ENCODE measurements at places on chromosomes 1 and 21. TPM values are rescaled to one million over a fixed set of nuclear protein-coding genes. Genes with fewer than 3 reads are reported as not detected.

CHIA gene
- total RNA-seq, result not detected

RBBP4 gene
- total RNA-seq, result 75.0 TPM

RGS2 gene
- total RNA-seq, result 58.2 TPM

FUBP1 gene
- 104 TPM for total RNA-seq

ERICH3 gene
- total RNA-seq, result not detected

ALPL gene
- total RNA-seq, result 0.14 TPM

LCE2A gene
- not detected for total RNA-seq

TDRD5 gene
- total RNA-seq, result not detected

HMCN1 gene
- 0.42 TPM for total RNA-seq

COL6A2 gene
- 19.8 TPM for total RNA-seq

TXLNA gene
- total RNA-seq, result 30.0 TPM

SLAMF1 gene
- total RNA-seq, result not detected

BARHL2 gene
- not detected for total RNA-seq

KCNJ9 gene
- not detected for total RNA-seq

OVAAL gene
- not detected for total RNA-seq

PDC gene
- total RNA-seq, result not detected

MROH9 gene
- not detected for total RNA-seq

KCNA2 gene
- total RNA-seq, result 0.18 TPM

NR1I3 gene
- not detected for total RNA-seq

ABCG1 gene
- total RNA-seq, result 2.3 TPM

LORICRIN gene
- not detected for total RNA-seq

LIN9 gene
- 8.0 TPM for total RNA-seq
